Osteoblast (primary cell): ENCODE measurements at places on chromosomes 2 and 18.

DNA sequence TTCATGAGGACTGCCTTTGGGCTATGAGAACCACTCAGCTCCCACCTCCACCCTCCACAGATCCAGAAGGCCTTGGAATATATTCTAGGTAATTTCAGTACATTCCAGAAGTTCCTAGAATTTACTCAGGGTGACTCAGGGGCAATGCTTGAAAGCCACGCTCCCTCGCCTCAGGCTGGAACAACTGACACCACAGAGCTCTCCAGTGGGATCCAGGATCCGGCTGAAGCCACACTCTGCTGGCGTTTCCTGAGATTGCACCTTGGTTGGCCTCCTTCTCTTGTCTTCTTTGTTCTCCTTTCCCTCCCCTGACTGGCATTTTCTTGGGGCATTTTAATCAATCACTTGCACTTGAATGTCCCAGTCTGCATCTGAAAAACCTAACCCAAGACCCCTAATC is 92.6 kb upstream of the KCNE4 start:
- peak; percentile 65 for DNase-seq

- DNase-seq: no peak
Observed at GRCh38 chr2:170216981-170217380, 39.0 kb downstream of the MYO3B start.

GRCh38 chr2:17793803-17794354 is 22.4 kb upstream of the MSGN1 start:
- no peak for DNase-seq

DNA sequence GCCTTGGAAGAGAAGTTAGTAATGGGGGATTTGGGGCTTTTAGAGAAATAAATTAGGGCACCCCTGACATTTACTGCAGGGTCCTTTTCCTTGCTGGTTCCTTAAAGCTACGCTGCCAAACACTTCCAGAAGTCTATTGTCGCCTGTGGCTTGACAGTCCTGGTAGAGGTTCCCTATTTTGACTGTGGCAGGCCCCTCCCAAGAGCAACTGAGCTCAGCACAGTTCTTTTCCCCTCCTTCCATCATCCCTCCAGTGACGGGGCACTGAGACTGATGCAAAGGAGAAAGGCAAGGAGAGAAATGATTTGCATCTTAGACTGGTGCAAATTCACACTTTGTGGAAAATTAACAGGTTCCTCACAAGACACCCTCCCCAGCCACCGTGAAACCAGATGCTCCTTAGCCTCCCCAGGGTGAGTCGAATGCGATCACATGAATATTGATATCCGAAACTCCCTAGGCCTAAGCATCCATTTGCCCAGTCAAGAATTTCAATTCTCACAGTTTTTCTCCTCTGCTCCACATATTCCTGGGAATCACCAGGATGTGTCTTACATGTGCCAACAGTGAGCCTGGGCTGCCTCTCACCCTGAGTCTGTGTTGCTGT is 45.4 kb downstream of the RABL2A start:
- DNase-seq: no peak

GRCh38 chr2:232075080-232075479 is 113.6 kb downstream of the DIS3L2 start:
- DNase-seq: no peak

- DNase-seq: no peak
Observed at GRCh38 chr2:21017748-21018276, 26.1 kb downstream of the APOB start.

DNA sequence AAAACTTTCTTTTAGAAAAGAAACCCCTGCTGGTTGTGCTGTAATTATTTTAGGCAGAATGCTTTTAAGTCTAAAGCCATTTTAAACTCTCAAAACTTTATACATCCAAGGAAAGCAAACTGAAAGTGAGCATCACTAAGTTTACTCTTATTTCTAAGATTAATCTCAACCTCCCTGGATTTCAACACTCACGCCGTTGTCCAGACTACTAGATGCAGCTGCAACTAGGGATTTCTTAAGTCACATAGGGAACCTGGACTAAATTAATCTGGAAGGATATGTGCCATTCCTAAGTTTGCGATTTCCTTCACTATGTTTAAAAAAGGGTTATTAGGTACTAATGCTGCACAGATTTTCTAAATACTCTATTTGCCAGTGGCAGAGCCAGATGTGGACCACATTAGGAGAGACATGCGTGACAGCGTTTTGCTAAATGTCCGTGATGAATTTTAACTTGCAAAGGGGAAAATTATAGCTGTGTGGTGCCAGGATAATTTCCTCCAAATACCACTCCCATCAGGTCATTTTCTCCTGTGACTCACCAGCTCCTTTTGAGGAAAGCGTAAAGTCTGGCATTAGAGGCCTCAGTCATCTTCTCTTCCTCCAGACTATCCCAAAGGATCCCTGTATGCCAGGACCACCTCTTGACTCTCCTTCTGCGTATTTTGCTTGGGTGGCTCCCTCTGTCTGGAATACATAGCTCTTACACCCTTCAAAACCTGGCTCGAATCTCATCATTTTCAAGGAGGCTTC is 143.7 kb downstream of the ATL2 start:
- DNase-seq: peak; percentile 78

DNA sequence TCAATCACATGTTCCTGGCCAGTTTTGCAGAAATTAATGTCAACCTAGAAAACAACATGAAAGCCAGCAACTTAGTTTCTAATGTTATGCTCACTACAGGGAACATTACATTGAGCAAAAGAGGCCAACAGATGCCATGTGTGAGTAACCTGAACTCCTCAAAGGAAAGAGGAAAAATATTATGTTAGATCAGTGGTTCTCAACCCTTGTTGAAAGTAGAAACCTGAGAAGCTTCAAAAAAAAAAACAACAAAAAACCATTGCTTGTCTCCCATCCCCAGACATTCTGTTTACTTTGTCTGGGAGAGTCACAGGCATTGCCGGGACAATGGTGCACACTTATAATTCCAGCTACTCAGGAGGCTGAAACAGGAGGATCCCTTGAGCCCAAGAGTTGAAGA is 57.7 kb downstream of the METTL4 start:
- DNase-seq: peak; percentile 19

- DNase-seq: no peak
Observed at GRCh38 chr2:75278821-75279379, 79.6 kb upstream of the TACR1 start.

- DNase-seq: peak; percentile 47
Observed at GRCh38 chr2:240161087-240161750, 20.8 kb upstream of the OTOS start.

DNA sequence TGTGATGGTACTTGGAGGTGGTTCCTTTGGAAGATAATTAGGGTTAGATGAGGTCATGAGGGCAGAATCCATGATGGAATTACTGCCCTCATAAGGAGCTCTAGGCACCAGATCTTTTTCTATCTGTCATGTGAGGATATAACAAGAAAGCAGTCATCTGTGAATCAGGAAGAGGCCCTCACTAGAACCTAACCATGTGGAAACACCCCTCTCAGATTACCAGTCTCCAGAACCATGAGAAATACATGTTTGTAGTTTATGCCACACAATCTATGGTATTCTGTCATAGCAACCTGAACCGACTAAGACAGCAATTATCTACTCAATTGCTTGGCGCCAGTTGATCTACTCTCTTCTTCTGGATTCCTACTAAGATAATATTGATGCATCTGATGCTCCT is 2.4 kb upstream of the SERPINB10 start:
- no peak for DNase-seq

DNA sequence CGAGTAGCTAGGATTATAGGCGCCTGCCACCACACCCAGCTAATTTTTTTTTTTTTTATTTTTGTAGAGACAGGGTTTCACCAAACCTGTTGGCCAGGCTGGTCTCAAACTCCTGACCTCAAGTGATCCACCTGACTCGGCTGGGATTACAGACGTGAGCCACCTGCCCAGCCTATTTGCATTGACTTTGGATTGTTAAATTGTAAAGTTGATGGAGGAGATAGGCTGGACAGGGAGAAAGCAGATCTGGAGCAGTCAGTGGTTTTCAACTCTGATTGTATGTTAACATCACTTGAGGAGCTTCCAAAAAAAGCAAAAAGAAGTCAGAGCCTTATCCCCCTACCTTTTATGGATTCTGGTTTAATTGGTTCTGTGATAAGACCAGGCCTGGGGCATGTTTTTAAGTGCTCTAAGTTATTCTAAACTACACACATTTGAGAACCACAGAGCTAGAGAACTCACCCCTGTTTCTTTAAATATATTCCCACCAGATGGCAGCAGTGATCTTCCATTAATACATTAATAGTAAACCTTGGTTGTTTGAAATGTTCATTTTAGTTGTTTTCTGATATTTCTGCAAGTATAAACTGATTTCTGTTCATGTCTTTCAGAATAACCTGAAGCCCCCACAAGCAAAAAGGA is 7.5 kb downstream of the C2orf49 start:
- DNase-seq: no peak

DNA sequence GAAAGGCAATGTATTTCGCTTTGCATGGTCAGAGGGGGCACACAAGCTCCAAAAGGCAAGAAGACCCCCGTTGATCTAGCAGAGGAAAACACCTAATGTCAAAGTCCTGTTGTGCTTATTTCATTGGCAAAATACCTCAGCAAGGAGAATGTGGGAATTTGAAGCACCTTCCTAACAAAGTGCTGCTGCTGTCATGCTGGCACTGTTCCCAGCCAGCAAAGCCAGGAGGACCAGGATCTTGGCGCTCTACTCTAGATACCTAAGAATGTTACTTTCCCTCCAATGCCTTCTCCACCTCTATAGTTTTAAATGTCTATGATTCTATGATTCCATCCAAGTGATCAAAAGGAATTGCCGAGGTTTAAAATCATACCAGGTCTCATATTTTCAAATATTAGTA is 867.9 kb upstream of the POU3F3 start:
- DNase-seq: no peak

DNA sequence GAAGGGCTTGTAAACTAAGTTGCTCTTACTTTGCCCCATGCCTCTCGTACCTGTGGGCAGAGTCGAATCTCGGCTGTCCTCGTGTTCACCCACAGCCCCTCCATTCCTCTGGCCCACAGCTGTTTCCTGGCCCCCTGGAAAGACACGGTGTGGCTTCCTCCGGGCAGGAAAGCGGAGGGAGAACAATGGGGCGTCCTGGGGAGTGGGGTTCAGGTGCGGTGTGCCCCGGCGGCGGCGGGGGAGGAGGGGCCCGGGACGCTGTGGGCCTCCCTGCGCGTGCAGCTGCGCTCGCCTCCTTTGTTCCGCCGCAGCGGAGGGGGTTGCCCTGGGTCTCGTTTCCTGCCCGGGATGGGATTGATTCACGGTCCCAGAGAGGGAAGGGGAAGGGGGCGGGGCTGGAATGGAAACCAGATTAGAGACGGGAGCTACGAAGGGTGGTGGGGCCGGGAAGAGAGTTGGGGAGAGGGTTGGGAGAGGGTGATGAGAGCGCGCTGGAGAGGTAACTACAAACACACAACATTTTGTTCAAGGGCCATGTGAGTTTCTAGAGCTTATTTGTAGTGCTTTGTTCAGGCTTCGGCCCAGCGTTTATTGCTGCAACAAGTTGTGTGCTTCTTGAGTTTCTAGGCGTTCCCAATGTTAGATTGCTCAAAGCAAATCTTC is 796 bp downstream of the MYO1B start:
- DNase-seq: peak; percentile 68

- DNase-seq: no peak
Observed at GRCh38 chr18:9861157-9861556, 24.6 kb upstream of the TXNDC2 start.

DNA sequence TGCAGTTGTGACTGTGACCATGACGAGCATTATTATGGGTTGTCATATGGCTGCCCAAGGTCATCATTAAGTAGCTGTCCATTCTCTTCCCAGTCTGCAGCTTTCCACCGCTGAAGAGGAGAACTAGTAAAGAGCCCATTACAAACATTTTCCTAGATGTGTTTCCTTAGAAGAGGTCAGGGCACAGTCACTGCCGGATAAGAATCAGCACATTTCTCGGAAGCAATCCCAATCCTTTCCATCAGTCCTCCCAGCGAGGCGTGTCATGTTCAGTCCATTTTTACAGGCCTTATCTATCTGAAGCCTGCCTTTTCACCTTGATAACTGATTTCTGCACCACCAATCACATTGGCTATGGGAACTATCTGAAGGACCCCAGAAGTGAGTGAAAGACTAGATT is 319.9 kb upstream of the SLC14A2 start:
- no peak for DNase-seq

DNA sequence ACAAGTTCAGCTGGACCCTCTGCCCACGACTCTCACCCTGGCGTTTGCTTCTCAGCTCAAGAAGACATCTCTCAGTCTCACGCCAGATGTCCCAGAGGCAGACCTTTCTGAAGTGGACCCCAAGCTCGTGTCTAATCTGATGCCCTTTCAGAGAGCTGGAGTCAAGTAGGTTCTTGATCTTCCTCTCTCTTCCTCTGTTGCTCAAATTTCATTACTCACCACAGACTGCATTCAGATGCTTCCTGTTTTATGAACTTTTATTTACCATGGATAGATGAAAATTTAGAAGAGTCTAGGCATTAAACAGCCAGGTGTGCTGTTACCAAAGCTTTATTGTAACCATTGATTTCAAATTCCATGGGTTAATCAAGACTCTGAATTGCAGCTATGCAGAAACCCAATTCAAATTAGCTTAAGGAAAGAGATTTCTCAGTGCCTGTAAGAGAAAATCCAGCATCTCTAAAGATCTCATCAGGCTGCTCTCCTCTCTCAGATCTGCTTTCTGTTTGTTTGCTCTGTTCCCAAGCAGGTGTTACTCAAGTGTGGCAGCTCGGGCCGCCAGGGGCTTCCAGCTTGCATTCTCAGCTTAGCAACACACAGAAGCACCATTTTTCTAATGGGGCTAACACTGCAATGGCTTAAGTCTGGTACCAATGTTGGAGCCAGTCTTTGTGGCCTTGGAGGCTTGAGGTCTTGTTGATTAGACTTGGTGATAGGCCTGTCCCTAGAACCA is 16.5 kb downstream of the SMARCAL1 start:
- DNase-seq: no peak

GRCh38 chr2:226118471-226119429 is 680.9 kb downstream of the IRS1 start:
- peak; percentile 38 for DNase-seq

DNA sequence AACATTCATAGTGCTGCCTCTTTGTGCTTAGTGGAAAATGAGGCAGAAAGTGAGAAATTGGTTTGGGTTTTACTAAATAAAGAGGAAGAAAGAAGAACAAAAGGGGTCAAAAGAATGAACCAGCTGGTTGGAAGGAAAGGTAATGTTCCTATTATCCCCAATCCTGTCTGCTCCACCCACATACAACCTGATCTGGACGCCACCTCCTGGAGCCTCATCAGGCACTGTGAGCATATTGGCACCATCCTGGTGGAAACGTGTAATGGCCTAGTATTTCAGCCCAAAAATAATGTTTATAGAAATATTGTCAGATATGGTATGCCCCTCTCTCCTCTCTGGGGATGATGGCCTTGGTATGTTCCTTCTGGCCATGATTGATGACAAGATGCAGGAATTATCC is 35.6 kb upstream of the ASNSD1 start:
- no peak for DNase-seq

DNA sequence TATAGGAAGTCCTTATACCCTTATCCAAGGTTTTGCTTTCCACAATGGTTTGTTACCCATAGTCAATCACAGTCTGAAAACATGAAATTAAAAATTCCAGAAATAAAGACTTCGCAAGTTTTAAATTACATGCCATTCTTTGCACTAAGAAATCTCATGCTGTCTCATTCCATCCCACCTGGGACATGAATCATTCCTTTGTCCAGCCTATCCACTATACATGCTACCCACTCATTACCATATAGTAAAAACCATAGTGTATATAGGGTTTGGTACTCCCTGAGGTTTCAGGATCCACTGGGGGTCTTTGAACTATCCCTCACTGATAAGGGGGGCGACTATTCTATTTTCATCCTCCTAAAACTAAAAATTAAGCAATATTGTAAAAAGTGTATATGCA is 17.0 kb downstream of the SP3 start:
- DNase-seq: no peak
